ENCODE measurements at places on chromosomes 6 and 20.

- DNase-seq, result no peak
Observed at GRCh38 chr20:48828734-48829460, 1.1 kb upstream of the PREX1 start.

GRCh38 chr6:17020889-17021538 is 80.8 kb upstream of the STMND1 start:
- no peak for DNase-seq

DNA sequence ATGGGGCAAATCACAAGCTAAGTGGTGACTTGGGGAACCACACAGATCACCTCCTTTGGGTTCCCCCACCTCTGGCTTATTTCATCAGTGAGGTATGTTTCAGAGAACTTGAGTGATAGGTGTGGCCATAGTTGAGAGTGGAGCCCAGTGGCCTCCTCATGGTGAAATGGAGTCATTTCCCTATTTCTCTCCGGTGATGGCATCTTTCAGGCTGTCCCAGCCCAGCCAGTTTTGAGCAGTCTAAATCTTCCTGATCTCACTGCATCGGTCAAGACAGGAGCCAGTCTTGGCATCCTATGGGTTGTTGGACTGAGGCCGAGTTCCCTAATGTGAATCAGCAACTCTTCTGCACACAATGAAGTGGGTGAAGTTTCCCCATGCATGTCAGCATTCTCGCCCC is 132.4 kb downstream of the EYA2 start:
- no peak for DNase-seq

DNA sequence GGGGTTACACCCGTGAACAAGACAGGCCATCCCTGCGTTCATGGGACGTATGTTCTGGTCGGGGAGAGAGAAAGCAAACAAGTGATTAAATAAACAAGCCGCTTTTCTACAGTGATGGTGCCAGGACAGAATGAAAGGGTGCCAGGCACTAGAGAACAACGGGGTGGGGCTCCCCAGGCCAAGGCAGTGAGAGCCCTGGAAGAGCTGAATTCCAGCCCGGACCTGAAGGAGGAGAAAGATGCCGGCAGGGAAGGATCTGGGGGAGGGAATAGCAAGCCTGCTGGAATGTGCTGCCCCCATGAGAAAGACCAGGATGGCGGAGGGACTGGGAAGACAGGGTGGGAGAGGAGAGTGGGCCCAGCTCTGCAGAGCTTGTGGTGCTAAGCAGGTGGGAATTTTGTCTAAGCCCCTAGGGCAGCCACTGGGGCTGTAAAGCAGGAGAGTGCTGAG is 7.5 kb downstream of the SNAI1 start:
- DNase-seq, result no peak

- DNase-seq, result peak; percentile 41
Observed at GRCh38 chr20:6783752-6784151, 16.3 kb downstream of the BMP2 start.

DNA sequence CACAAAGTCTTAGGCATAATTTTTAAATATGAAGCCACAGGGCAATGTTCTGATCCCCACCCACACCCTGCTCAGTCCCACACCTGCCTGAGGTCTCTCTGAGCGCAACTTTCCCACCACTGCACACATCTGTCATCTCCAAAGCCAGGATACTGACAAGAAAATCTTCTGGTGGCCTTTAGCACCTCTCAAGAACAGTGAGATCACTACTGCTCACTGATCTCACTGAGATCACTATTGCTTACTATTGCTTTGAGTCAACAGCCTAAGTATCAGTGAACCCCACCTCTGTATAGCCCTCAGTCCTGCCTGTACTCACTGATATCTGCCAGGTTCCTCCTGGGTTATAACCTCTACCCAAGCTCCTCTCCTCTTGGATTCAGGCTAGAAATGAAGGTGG is 6.4 kb downstream of the TNFRSF21 start:
- DNase-seq, result no peak

DNA sequence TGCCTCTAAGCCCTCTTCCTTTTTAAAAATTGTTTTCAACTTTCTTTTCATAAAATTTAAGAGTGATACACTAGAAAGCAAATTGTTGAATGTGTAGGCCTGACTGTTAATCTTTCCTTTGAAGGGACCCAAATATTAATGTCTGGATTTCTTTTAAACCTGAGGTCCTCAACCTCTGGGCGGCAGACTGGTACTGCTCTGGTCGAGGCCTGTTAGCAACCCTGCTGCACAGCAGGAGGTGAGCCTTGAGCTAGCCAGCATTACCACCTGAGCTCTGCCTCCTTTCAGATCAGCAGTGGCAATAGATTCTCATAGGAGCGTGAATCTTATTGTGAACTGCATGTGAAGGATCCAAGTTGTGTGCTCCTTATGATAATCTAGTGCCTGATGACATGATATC is 191.2 kb downstream of the MANEA start:
- DNase-seq, result no peak

GRCh38 chr20:36085686-36086267 is 68.8 kb upstream of the EPB41L1 start:
- DNase-seq, result no peak

- no peak for DNase-seq
Observed at GRCh38 chr20:24684956-24685691, 215.7 kb downstream of the SYNDIG1 start.

- DNase-seq, result no peak
Observed at GRCh38 chr6:2918936-2919335, 15.8 kb upstream of the SERPINB9 start.

- DNase-seq, result no peak
Observed at GRCh38 chr6:96853083-96853482, 15.8 kb upstream of the GPR63 start.

DNA sequence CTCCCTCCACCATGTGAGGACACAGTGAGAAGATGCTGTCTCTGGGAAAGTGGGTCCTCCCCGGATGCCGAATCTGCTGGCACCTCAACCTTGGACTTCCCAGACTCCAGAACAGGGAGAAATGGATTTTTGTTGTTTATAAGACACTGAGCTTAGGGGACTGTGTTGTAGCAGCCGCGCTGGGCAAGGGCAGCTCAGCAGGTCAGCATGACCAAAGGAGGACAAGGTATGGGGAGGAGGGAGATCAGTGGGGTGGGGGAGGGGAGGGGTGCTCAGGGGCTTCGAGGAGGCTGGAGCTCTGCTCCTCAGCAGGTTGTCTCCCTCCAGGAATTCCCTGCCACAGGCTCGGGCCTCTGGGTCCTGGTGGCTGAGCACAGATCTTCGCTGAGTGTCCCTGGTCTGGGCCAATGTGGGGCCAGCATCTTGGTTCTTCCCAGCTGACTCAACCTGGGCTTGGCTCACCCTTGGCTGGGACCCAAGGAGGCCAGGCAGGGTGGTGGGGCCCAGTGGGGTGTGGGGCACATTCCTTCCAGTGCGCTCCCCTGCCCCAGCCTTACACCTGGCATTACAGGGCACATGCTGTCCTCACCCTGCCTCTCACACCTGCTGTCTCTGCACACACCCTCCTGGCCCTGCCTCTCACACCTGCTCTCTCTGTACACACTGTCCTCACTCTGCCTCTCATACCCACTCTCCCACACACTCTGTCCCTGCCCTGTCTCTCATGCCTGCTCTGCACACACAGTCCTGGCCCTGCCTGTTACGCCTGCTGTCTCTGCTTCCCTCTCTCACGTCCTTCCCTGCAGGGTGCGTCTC is 107.3 kb downstream of the SYCP2 start:
- DNase-seq, result no peak

- no peak for DNase-seq
Observed at GRCh38 chr20:59141818-59142581, 21.6 kb upstream of the ZNF831 start.

DNA sequence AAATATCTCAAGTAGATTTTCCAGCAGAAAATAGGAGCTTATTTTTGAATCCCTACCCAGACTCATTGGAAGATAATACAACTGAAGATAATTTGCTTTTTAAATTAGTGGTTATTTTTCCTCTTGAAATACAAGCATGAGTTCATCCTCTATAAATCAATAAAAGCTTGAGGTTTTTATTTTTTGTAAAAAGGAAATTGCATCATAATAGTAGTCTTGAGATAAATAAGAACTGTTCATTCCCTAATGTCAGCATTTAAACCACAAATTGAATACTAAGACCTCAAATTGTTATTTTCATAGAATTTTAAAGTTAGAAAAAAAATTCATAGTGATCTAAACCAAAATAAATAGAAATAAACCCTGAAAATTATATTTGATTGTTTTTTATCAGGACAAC is 719.1 kb downstream of the CD109 start:
- no peak for DNase-seq

GRCh38 chr6:169722362-169723199 is 1.7 kb downstream of the PHF10 start:
- DNase-seq, result no peak

GRCh38 chr6:97150932-97151331 is 132.1 kb downstream of the MMS22L start:
- DNase-seq, result no peak

DNA sequence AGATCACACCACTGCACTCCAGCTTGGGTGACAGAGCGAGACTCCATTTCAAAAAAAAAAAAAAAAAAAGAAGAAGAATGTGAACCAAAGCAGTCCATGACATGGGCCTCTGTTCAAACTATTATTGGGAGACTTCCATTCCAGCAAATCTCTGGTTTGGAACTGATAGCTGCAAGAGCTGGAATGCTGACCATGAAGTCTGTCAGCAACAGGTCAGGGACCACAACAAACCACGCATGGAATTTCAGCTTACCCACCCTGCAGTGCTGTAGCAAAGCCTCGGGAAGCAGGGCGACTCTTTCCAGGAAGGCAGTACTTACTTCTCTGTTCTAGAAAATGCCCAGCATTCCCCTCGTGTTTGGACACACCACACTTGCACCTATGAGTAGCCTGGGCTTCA is 34.1 kb upstream of the TBC1D7 start:
- no peak for DNase-seq

DNA sequence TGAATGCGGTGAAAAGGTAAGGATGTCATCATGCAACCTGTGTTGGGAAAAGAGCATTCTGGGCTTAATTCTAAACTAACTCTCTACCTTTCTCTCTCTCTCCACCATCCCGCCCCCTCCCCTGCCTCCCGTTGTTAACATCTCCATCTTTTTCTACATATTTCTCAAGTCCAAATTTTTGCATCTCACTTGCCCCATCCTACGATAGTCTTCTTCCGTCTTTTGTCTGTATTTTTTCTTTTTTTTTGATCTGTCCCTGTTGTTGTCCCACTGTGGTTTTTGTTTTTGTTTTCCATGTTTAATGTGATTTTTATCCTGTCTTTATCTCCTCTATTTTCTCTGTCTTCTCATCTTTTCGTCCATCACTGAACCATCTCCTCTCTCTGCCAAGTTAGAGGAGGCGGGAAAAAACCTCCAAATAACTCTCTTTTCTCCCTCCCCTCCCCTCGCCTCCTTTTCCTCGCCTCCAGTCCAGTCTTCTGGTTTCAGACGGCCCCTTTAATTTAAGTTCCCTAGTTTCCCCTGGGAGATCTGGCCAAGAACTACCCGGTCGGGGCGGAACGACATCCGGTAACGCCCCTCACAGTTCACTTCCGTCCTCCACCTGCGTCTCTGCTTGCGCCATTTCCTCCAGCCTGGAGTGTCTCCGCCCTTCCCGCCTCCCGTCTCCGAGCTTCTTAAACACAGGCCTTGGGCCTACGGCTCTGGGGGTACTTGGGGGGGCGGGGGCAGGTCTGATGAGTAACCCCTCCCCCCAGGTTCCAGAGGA is at the start of gene NFKBIL1:
Gene NFKBIL1 (plus strand): TSS at position 651 of the 769 bp plus-strand sequence. CDS start 87 bp downstream, at position 738.
- DNase-seq, result peak; percentile 95

Data from AG09319 (cell line).